NCI-H1417 (cell line): ENCODE measurements at places on chromosomes 1 and 21.

GRCh38 chr1:247115545-247115944 is 11.4 kb upstream of the ZNF669 start:
- no peak for DNase-seq

GRCh38 chr1:111812306-111812705 is 56.6 kb downstream of the DDX20 start:
- no peak for DNase-seq

GRCh38 chr1:47459253-47459788 is 21.5 kb downstream of the FOXD2 start:
- peak; percentile 81 for DNase-seq

DNA sequence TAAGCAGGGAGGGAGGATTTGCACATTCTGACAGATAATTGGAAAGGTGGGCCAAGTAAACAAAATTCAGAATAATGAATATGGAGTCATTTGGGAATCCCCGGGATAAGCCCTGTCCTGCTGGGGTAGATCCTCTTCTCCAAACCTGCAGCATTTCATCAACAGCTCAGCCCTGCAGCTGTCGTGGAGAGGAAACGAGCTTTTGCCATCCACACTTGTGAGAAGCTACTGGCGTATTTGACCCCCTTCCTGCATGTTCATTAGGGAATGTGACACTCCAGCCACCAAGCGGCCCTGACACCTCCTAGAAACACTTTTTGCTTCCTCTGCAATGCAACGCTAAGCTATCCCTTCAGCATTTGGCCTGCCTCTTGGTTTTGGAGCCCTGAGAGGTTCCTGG is 8.0 kb upstream of the LEFTY2 start:
- no peak for DNase-seq

DNA sequence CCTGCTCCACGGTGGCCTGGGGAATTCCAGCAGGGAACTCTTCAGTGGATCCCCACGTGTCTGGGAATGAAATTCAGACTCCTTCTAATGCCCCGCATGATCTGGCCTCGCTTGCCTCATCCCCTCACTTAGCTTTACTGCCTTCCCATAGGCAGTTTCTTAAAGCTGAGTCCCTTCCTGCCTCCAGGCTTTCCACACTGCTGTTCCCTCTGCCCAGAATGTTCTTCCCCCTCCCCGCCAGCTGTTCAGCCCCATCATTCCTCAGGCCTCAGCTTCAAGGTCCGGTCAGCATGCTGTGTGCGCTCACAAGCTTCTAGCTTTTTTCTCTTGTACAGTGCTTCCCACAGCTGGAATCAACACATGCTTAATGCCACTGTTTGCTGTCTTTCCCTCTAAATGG is 54.9 kb upstream of the WASF2 start:
- no peak for DNase-seq

GRCh38 chr1:25123551-25123950 is 108.8 kb downstream of the SYF2 start:
- no peak for DNase-seq

- DNase-seq = no peak
Measured at GRCh38 chr1:198175423-198176170, 18.8 kb downstream of the NEK7 start.

- DNase-seq = peak; percentile 6
Measured at GRCh38 chr1:244450597-244451538, 841 bp downstream of the ADSS2 start.

- no peak for DNase-seq
Measured at GRCh38 chr1:64092851-64093371, 110.5 kb upstream of the UBE2U start.

DNA sequence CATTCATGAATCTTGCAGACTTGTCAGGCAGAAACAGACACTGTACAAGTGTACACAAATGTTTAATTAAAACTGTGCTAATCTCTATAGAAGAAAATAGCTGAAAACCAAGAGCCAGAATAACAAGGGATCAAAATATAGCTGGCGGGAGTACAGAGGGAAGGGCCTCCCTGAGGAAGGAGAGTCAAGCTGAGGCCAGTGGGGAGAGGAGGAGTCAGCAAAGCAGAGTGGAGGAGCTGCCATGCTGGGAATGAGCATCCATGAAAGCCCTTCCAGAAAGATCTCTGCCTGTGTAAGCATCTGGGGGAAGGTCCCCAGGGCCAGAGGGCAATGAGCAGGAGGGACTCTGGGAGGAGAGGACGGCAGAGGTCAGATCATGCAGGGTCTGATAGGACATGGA is 15.1 kb downstream of the SLAMF8 start:
- DNase-seq = no peak

DNA sequence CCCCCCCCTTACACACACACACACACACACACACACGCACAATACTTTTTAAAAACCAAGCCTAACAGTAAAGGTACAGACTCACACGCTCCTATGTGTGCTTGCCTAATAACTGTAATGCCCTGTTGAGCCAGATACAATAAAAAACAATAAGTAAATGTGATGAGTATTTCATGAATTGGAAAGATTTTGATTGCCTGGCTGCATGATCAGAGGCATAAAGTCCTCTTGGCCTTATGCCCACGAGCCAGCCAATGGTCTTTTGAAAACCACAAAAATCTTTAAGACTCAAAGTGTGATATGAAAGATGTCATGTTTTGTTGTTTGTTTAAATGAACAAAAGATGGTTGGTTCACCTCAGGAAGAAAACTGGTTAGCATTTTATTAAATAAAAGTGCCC is 441.9 kb upstream of the ZRANB2 start:
- no peak for DNase-seq

GRCh38 chr1:10898921-10899320 is 102.5 kb upstream of the CASZ1 start:
- no peak for DNase-seq

- no peak for DNase-seq
Measured at GRCh38 chr1:43703836-43704235, 3.5 kb upstream of the ST3GAL3 start.

- peak; percentile 49 for DNase-seq
Measured at GRCh38 chr1:1906185-1907097, 8.6 kb upstream of the CALML6 start.

DNA sequence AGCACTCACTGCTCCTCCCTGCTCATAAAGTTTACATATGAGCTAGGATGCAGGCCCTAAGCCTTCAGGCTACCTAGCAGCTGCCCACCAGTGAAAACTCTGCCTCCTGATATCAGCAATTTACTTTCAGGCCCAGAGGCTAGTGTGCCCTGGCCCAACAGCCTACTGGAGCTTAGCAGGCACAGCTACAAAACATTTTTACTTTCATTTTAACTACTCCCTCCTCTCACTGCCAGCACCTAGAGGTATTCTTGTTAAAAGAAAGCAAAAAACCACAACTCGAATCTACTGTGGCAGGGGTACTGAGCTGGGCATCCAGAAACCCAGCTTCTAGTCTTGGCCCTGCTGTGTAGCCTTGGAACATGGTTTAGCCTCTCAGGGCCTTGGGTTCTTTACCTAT is 5.8 kb upstream of the LORICRIN start:
- no peak for DNase-seq

GRCh38 chr1:103267266-103267665 is 158.9 kb upstream of the COL11A1 start:
- no peak for DNase-seq

DNA sequence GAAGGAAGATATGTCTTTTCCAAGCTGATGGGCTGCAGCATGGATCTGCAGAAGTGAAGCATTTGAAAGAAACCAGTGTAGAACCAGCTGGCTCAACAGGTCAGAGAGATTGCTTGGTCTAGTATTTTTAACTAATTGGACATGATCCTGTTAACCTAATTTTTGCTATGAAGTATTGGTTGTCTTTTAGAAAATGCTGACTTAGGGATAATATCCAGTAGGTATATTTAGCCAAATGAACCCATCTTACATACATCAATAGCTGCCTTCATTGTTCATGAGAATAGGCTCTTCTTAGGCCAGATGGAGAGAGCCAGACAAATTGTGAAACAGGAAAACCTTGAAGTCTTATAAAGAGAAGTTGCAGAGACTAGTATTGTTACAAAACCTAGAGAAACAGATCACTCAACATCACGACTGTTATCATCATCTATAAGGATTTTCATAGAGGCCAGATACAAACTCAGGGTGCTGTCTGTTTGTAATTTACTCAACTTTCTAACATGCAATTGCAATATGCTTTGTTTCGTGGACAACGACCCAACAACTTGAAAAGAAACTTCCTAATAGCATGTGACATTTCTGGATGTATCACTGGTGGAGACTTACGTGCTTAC is 148.2 kb downstream of the DISC1 start:
- no peak for DNase-seq

DNA sequence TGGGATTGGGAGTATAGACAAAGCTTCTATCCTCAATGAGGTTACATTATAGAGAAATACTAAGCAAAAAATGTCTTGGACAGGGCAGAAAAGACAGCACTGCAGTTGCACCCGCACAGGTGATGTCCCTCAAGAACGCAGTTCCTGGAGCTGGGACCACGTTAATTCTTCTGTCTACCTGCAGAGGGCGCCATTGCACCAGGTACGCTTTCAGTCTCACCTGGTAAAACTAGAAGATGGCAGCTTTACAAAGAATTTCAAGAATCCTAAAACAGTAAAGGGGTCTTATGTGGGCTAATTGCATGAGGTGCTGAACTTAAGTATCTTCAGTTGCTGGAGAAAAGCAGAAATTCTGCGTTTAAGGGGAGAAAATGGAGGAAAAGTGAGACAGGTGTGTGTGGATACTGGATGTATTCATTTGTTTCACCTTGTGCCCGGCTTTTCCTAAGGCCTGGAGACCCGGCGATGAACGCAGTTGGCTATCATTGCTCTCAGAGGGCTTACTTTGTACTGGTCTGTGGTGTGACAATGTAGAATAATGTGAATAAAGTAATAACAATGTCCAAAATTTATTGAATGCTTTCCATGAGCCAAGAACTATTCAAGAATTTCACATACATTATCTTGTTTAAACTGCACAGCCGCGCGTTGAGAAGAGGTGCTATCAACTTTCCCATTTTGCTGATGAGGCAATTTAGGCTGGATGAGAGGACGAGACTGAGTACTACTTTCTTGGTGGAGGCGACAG is 276.3 kb upstream of the GREM2 start:
- peak; percentile 47 for DNase-seq

GRCh38 chr1:41663671-41664400 is 179.4 kb upstream of the EDN2 start:
- no peak for DNase-seq

GRCh38 chr1:192993426-192994085 is 65.6 kb downstream of the UCHL5 start:
- DNase-seq = no peak

- DNase-seq = no peak
Measured at GRCh38 chr1:58722967-58723366, 23.1 kb upstream of the MYSM1 start.

GRCh38 chr1:37006132-37006868 is 28.0 kb downstream of the GRIK3 start:
- no peak for DNase-seq

DNA sequence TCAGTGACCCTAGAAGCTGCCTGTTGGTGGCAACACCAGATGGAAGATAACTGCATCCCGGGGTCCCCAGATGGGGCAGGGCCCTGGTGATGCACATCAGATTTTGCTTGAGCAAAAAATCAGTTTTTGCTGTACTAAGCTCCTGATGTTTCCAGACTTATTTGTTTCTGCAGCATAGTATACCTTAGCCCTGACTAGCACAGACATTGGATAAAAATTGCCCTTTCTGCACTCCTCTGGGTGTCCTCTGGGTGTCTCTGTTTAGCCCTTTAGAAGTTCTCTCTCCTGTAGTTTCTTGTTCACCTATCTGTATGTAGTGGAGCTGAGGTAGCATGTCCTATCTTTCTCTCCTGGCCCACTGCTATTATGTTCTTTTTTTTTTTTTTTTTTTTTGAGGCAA is 30.3 kb upstream of the PLA2G2C start:
- peak; percentile 30 for DNase-seq

- DNase-seq = no peak
Measured at GRCh38 chr1:23114424-23115079, 54.1 kb downstream of the LUZP1 start.

GRCh38 chr1:161017756-161018630 is 3.0 kb downstream of the F11R start:
- DNase-seq = no peak

DNA sequence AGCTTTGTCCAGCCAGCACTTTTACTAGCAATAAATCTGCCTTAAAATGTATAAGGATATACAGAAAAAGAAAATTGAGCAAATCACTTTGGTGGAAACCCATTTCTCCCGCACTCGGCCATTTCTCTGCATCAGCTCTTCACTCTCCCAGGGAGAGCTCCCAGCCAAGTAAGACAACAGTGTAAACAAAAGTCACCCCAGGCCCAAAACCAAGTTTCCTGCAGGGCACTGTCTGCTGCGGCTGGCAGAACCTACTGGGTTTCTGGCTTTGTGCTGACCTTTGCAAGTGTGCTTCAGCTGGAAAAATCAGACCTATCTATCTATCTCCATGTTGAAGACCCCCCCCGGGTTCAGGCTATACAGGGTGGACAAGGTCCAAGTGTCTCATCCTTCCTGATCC is 476.7 kb upstream of the CAMK1G start:
- DNase-seq = no peak

DNA sequence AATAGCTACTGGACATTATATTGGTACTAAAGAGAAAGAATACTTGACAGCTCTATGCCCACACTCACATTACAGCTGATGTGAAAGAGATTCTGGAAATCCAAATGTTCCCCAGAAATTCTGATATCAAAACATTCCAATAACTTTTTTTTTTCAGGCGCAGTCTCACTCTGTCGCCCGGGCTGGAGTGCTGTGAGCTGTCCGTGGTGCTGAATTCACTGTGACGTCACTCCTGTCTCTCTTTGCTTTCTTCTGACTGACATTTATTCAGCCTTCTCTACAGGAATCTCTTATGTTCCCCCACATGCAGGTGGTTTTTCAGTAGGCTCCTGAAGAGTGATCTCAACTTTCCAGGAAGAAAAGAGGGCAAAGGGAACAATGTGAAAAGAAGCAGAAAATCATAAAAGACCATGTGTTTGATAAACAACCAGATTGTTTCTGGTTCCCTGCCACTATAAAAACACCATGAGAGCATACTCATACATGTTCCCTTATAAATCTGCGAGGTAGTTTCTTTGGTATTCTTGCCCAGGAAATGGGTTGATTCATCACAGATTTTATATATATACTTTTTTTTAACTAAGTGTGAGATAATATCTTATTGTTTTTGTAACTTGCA is 6.2 kb downstream of the S100A7A start:
- DNase-seq = no peak

- peak; percentile 38 for DNase-seq
Measured at GRCh38 chr1:68228851-68229250, 3.5 kb downstream of the WLS start.

DNA sequence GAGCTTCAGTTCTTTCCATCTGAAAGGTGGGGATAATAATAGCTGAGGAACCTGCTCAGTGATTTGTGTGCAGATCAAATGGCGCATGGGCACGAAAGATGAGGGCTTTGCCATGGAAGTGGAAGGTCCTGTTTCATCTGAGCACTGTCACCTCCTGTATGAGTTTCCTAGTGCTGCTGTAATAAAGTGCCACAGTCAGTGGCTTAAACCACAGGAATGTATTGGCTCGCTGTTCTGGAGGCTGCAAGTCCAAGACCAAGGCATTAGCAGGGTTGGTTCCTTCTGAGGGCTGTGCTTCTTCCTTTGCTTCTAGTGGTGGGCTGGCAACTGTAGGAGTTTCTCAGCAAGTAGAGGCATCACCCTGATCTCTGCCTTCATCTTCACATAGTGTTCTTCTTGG is 51.1 kb upstream of the RBM15 start:
- no peak for DNase-seq
